Effector CD8-positive, alpha-beta T cell (primary cell): ENCODE measurements at places on chromosomes 3 and 15.

GRCh38 chr3:168030577-168030976 lies 65.1 kb downstream of the GOLIM4 start:
- no peak for DNase-seq

- DNase-seq = no peak
These were observed 192.9 kb upstream of the CADPS start for GRCh38 chr3:63067999-63068645.

DNA sequence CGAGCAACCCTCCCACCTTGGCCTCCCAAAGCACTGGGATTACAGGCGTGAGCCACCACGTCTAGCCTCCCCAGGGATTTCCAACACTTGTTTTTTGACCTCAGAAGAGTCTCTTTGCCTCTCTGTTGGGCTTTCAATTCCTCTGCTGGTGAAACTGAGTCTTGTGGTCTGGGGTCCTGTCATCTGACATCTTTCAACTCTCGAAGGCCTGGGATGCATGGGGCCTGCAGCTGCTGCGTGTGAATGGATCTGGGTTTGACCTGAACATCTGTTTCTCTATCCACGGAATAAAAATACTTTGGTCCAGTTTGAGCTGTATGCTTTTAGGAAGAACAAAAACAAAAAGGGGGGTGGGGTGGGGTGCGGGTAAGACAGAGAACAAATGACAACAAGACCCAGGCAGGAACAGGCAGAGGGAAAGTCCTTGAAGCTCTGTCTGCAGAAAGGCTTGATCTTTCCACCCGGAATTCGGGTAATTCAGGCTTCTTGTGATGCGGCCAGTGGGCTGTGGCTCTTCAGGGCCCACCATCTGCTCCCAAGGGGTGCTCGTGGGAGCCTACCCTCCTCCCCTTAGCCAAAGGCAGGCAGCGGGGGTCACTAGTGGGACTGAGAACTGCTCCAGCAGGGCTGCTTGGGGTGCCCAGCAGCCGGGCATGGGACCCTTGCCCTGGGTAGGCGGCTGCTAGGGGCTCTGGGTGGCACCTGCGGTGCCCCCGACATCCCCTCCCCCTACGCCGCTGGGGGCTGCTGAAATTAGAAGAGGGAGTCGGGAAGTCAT lies 71.5 kb downstream of the SLC12A8 start:
- no peak for DNase-seq

- no peak for DNase-seq
These were observed 91.8 kb downstream of the LIPC start for GRCh38 chr15:58523634-58524033.

- DNase-seq = no peak
These were observed 722 bp downstream of the STRA6 start for GRCh38 chr15:74201710-74202420.

- no peak for DNase-seq
These were observed 200.4 kb downstream of the CDIN1 start for GRCh38 chr15:36779744-36780408.

- DNase-seq = no peak
These were observed 24.4 kb downstream of the LARP6 start for GRCh38 chr15:70829371-70830166.

GRCh38 chr3:27454914-27455313 lies 29.3 kb downstream of the SLC4A7 start:
- DNase-seq = no peak

DNA sequence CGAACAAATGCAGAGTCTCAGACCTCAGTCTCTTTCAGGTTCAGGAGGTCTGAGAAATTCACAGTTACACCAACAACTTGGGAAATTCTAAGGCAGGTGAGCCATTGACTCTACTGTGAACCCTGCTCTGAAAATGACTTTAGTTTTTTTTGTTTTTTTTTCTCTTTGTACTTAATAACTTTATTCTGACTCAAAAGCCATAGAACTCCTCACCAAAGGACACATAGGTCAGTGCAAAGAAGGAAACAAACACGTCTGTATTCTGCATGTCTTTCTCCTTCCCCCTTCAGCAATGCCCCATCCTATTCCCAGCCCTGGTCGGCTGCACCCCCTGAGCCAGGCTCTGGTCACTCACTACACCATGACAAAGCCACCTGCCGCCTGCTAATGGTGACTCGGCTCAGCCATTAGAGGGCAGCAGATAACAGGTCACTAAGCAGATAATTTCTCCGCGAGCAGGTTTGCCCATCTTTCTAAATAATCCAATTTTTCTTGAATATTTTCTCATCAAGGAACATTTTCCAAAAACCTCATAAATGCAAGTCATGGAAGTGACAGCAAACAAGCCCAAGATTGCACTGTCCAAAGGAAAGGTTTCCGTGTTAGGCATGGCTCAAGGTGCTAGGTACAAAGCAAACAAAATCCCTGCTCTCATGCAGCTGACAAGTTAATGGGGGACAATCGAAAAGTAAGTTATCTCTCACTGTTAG lies 37.7 kb downstream of the TM4SF4 start:
- no peak for DNase-seq

- no peak for DNase-seq
These were observed 166.2 kb upstream of the NSMCE3 start for GRCh38 chr15:29435811-29436210.

DNA sequence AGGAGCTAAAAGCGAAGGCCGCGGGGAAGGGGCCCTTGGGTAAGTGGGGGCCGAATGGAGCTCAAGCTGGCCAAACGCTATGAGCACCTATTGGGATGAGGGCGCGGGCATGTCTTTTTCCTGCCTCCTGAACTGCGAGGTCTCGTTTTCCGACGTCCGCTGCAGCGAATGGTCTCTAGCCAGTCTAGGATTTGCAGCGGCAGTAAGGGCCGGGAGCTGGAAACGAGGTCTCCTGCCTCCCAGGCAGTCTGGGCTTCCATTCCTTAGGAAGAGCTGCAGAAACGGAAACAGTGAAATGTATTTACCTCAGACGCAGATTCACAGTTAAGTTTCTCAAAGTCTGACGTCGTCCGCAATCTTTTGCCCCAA lies 517 bp downstream of the TMA7 start:
- DNase-seq = no peak

- no peak for DNase-seq
These were observed 134.2 kb downstream of the WNT7A start for GRCh38 chr3:13745636-13746035.

- no peak for DNase-seq
These were observed 564.4 kb downstream of the TBL1XR1 start for GRCh38 chr3:176632925-176633324.

GRCh38 chr3:56831572-56831971 lies 29.8 kb upstream of the ARHGEF3 start:
- DNase-seq = no peak

DNA sequence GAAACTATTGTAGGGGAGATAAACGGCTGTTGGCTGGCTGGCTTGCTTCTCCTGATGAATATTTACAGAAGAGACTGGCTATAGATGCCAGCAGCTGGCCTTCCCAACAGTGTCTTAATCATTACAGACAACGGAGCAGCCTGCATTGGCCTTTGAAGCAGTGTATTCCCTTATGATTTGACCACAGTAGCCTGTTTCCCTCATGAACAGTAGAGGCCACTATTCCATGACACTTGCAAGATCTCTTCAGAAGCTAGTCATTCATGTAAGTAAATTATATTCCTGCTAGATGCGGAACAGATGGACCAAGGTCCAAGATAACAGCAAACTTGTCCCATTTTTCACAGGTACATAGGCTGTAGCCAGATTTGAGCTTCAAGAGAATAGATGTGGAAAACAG lies 47.3 kb downstream of the TMCO5A start:
- DNase-seq = no peak

DNA sequence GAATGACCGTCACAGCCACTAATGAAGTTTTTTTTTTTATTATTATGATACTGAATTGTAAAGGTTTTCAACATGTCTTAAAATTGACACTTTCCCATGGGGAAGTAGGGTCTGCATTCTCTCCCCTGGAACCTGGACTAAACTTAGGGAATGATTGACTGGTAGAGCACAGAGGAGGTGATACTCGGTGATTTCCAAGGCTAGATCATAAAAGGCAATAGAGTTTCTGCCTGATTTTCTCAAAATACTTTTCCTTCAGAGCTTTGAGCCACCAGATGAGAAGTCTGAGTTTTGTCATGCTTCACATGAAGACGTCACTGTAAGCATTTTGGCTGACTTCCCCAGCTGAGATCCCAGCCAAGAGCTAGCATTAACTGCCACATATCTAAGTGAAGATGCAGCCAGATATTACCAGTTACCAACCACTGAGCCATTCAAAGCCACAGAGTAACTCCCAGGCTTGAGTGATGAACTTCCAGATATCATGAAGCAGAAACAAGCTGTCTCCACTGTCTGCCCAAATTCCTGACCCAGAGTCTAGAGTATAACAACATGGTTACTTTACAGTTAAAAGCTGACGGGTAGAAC lies 105.8 kb downstream of the LSAMP start:
- no peak for DNase-seq
